Activated naive CD4-positive, alpha-beta T cell (primary cell): ENCODE measurements at places on chromosomes 4 and X.

GRCh38 chr4:57462843-57463242 lies 352.7 kb upstream of the IGFBP7 start:
- no peak for DNase-seq

DNA sequence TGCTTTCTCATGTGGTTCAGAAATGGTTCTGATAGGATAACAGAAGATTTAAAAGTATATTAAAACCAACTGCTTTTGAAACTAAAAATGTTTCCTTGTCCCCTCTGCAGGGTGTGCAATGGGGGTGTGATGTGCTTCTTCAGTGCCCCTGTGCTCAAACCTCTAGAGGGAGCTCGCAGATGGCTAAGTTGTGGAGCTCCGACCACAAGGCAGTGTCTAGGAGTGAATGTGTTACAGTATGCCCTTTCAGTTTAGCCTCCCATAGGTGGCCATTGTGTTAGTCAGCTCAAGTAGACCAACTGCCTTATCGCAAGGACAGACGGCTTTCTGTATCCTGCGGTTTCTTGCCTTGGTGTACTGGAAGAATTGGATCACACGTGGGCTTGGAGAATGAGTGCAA lies 130.5 kb downstream of the TENT5D start:
- DNase-seq = no peak

GRCh38 chr4:82721819-82722423 lies 76.7 kb downstream of the SCD5 start:
- no peak for DNase-seq

- DNase-seq = no peak
Measured at GRCh38 chr4:20839957-20840356, 139.7 kb downstream of the PACRGL start.

- DNase-seq = no peak
Measured at GRCh38 chrX:40063555-40063954, 34.2 kb downstream of the BCOR start.

DNA sequence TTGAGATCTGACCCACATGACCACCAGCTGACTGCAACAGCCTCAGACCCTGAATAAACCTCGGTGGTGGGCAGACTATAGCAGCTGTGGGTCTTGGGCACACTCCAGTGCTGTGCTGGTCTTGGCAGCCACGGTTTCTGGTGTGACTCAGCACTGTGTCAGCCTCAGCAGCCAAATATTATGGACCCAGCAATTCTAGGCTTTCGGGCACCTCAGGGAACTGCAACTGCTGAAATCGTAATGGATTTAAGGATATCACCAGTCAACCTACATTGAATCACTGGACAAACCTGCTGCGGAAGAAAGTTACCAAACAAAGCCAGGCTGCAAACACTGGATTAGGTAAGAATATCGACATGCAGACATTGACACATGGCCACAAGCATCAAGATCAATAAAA lies 10.5 kb upstream of the UBE2NL start:
- DNase-seq = no peak
